ENCODE measurements at places on chromosomes 7 and 10.

DNA sequence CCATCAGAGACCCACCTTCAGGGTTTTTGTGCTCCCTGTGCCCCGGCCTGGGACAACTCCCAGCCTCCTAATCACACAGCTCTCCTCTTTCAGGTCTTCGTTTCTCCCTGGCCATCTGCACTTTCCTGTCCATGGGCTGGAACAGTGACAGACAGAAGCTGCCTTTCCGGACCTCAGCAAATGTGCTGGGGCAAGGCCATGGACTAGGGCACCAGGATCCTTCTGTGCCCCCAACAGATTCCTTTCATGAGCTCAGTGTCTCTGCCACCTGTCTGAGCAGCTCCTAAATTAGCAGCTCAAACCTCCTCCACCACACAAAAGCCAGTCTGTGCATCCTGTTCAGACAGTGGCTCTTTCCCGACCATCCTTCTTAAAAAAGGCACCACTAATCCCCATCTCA is 41.9 kb upstream of the FRMD4A start:
- DNase-seq = no peak

DNA sequence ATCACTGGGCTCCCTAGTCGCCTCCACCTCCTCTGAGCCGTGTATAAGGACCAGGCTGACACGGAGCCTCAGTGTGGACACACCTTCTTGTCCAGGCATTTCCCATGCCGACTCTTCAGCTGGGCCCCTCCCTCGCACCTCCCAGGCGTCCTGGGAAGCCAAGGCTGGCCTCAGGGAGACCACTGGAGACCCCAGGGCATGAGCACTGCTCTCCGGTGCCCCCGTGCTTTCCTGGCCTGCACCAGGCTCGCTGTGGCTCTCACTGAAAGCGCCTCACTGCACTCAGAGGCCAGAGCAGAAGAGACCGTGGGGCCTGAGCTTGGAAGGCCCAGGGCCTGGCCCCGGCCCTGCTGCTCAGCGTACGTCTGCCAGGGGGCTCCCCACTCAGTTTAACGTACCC is 31.4 kb downstream of the LRRC27 start:
- no peak for DNase-seq

DNA sequence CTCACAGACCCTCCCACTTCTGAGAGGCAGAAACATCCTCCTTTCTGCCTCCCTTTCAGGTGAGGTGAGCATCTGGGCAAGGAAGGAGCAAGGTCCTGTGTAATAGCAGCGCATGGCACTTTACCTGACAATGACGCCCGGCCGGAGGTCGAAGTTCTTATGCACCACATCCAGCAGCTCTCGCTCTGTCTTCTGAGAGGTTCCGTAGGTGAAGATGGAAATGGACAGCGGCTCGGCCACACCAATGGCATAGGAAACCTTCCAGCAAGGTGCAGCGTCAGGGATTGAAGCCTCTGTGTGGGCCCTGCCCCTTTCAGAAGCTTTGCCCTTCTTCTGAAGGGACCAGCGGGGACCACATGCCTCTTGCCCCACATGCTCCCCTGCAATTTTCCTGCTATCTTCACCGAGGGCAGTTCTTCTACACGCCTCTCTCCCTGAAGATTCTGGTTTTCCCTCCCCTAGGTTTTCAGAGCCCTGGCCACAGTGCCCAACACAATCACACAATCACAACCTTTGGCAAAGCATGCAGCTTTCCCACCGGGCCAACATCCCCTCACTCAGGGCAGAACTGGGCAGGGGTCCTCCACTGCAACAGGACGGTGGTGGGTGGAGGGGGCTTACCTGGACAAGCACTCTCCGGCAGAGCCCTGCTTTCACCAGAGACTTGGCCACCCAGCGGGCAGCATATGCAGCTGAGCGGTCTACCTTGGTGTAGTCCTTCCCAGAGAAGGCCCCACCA is 14.9 kb downstream of the MAT1A start:
- DNase-seq = no peak

DNA sequence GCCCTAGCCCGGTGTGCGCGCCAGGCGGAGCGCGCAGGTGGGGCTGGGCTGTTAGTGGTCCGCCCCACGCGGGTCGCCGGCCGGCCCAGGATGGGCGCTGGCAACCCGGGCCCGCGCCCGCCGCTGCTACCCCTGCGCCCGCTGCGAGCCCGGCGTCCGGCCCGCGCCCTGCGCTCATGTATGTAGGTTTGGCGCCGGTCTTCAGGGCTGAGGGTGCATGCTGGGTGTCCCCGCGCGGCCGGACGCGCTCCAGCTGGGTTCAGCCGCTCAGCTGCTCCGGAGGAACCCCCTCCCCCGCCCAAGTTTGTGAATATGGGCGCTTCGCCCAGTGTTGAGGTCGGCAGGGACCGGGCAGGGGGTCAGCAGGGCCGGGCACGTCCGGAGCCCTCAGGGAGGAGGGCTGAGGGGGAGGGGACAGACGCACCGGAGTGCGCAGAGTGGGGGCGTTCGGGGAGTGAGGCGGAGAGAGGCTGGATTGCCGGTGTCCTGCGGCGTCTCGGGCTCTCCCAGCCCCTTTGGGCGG is 559 bp downstream of the VWC2 start:
- no peak for DNase-seq

DNA sequence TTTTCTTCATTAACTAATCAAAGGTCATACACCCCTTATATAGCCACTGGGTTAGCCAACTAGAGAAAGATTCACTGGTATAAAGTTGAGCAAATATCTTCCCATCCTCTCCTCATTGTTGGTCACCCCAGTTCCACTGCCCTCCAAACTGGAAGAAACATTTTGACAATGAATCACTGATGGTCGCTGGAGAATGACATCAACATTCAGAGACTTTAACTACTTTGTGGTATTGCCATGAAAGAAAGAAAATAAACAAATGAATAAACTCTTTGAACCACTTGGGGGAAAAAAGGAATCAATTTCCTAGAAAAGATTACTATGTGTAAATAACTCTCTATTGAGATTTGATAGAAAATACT is 23.4 kb downstream of the HYCC1 start:
- DNase-seq = no peak

GRCh38 chr10:71472912-71473311 is 76.2 kb downstream of the CDH23 start:
- no peak for DNase-seq

DNA sequence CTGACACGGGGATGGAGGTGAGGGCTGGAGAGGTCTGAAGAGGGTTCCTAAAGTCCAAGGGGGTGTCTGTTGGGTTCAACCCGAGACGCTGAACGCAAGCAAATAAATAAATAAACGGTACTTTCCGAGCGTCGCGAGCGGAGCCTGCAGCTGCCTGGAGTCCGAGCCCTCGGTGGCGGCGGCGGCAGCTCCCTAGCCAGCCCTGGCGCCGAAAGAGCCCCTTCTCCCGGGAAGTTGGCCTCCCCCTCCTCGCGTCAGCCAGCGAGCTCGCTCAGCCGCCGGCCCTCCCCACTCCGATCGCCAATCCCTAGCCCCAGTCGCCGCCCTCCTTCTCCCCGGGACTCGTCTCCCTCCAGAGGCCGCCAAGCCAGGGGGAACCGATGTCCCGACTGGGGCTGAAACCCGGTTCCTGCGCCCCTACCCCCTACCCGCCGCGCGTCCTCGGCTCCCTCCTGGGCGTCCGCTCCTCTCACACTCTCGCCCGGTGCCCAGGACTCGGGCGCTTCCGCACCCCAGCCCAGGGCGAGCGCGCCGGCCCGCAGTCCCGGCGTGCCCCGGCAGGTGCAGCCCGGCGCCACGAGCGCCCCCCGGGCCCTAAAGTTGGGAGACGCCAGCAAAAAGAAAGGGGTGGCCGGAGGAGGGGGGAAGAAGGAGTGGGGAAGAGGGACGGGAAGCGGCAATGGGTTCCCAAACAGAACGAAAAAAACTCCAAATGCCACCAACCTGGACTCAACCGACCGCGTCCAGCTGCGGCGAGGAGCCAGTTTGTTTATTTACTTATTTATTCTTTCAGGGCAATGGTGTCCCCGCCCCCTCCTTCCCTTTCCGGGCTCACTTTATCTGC is at the start of gene GFRA1:
Gene GFRA1 (minus strand): TSS at position 767 of the 844 bp plus-strand sequence. CDS start 1,177 bp downstream, outside the sequence.
- no peak for DNase-seq

- DNase-seq = no peak
These were observed 86.8 kb upstream of the RSU1 start for GRCh38 chr10:16904049-16904448.

DNA sequence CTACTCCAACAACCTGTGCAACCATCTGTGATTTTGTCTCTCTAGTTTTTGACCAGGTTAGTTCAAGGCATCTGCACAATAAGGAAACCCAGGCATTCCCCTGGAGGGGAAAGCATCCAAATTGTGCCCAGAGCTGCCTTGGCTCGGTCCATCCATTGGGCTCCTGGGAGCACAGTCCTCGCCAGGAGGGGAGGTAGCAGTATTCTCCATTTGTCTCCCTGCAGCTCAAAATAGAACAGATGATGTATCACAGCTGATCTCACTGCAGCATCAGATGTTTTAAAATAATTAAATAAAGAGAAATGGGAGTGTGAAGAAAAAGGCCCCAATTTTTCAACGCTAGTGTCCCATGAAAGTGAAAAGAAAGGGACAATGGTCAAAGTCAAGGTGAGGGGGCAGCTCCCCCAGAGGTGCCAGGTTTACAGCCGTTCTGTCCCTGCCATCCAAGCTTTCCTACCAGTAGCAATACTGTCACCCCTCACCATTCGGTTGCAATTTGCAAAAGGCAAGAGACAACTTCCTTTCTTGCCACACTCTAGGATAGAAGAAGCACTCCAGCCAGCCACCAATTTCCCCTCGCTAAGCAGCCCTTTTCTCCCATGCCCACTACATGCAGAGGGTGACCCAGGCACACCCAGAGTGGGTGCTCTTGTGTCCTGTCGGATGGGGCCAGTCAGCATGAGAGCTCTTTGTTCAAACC is 43.7 kb downstream of the KCNMA1 start:
- no peak for DNase-seq

GRCh38 chr7:108232076-108232475 is 101.9 kb upstream of the LAMB4 start:
- no peak for DNase-seq

GRCh38 chr7:57207836-57208235 is 75.6 kb upstream of the ZNF479 start:
- no peak for DNase-seq

GRCh38 chr7:111414374-111414773 is 147.9 kb downstream of the IMMP2L start:
- DNase-seq = no peak

DNA sequence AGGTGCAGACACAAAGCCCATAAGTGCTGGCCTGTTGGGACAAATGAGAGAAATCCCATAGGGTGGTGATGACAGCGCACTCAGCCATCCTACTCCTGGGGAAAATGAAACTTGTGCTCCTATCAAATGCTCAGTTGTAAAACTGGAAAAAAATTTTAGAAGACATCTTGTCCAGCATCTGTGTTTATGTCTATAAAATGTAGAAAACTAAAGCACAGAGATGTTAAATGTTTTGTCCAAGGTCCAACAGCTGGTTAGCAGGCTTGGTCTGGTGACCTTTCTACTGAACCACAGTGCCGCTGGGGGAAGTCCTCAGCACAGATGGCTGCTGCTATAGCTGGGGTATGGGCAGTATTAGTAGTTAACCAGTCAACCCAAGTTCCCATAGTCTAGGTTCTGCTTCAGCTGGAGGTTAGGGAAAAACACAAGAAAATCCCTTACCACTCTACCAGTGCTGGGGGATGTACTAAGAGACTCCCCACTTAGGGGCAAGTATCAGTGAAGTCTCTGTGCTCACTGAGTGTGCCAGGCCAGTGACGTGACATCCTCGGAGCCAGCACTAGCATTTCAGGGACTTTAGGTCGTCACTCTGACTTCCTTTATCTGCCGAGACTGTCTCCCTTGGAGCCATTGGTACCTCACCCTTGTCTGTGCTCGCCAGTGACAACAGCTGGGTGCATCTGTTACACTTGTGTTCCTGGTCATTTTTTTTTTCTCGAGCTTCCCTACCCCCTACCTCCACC is 1.9 kb downstream of the TSPAN33 start:
- DNase-seq = no peak

DNA sequence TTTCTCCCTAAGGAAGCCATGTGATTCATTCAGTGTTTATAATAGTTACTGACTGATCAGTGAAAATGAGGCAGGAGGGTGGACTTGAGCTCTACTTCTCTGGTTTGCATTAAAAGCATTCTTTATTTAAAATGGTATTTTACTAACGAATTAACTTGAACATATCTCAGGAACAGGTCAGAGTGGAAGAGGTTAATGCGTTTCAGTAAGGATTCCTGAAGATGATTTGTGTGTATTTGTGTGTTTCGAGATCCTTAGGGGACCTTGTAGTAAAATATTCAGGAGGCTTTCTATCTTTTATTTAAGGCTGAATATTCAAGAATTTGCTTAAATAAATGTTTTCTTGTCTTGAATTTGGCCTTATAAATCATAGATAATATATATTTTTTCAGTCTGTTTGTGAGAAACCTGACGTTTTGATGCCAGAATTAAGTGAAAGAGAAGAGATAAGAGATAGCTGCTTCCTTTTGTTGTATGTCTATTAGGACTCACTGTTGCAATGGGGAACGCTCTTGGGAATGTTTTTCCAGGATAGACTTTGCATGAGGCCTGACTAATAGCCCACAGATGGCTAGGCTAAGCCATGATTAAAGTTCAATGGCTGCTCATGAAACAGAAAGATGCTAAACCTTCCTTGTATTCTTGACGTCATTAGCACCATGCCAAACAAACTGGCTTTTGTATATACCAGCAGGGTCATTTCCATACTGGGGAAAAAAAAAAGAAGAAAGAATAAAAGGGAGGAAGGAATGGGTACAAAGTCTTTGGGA is 93.8 kb upstream of the MTPN start:
- no peak for DNase-seq

GRCh38 chr7:33973231-33974015 is 68.1 kb downstream of the BMPER start:
- DNase-seq = no peak

DNA sequence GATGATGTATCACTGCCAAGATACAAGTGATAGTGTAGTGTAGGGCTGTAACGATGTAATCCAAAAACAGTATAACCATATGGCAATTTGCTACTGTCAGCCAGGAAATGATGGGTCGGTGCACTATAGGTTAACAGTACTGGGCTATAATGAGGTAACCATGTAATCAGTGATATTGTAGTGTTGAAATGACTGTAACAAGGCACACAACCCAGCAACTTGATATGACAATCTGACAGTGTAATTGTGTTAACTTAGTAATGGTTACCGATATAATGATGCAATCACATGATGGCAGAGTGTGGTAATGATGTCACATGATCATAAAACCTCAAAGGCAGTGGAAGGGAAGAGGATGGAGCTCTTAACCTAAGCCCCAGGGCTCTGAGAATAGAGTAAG is 73.8 kb upstream of the SLF2 start:
- DNase-seq = no peak

GRCh38 chr10:78777867-78778266 is 290.9 kb upstream of the ZMIZ1 start:
- no peak for DNase-seq

DNA sequence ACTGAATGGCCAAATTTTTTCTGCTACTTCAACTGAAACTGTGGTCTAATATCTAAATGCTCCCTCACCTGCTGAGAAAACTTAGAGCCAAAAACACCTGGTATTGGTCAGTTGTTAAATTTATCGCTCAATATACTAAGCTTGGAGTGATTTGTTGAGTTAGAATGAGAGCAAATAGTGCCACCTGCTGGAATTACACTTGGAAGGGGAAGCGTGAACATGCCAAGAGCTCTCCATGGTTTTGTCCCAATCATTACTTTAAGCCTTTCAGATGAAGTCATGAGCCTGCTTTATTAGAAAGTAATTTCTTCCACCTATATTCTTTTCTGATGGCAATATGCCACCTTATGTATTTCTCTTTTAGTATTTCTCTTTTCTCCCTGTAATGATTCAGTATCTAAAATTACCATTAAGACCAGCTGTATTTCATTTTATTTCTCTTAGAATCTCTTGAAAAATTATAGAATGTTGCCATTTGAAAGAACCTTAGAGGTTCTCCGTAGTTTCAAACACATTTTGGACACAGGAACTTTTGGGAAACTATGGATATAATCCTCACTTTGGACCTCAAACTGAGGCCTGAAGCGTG is 447.8 kb upstream of the C7orf33 start:
- DNase-seq = no peak

- DNase-seq = no peak
These were observed 80.0 kb downstream of the EEPD1 start for GRCh38 chr7:36232971-36233550.

Measured in GM18507 (cell line).